ENCODE measurements at places on chromosomes 3 and 15. TPM values are rescaled to one million over a fixed set of nuclear protein-coding genes. Genes with fewer than 3 reads are reported as not detected.

The SCAANT1 gene
- not detected for total RNA-seq

- DNase-seq, result no peak
These were observed 101.9 kb downstream of the CHST2 start for GRCh38 chr3:143221446-143221845.

DNA sequence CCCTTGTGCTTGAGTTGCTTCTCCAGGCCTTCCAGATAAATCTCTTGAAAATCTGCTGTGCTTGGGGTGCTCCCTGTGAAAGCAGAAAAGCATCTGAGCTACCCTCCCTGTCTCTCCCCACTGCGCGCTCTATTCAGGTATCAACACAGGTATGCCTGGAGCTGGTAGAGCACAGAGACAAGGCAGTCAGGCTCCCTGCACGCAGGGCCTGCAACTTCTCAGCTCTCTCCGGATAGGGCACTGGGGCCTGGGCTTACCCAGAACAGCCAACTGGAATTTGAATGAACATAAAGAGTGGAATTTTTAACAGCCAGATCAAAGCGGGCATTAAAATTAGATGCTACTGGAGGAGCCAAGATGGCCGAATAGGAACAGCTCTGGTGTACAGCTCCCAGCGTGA lies 183.6 kb downstream of the XXYLT1 start:
- DNase-seq, result no peak

- DNase-seq, result no peak
These were observed 763 bp upstream of the ZIC4 start for GRCh38 chr3:147407114-147407497.

- DNase-seq, result no peak
These were observed 60.1 kb downstream of the IGSF11 start for GRCh38 chr3:118974356-118975097.

DNA sequence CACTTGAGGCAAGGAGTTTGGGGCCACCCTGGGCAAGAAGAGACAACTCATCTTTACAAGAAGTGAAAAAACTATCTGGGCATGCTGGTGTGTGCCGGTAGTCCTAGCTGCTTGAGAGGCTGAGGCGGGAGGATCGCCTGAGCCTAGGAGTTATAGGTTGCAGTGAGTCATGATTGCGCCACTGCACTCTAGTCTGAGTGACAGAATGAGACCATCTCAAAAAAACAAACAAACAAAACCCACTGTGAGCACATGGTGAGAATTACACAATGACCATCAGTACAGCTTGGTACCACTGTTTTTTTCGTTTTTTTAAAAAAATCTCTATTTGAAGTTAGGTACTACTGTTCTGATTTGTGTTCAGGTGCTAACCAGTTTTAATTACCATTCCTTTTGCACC lies 13.6 kb downstream of the VPS39 start:
- peak; percentile 31 for DNase-seq

- no peak for DNase-seq
These were observed 285.4 kb downstream of the ZBTB20 start for GRCh38 chr3:114861666-114862065.

- no peak for DNase-seq
These were observed 19.9 kb upstream of the UBE2E1 start for GRCh38 chr3:23785882-23786281.

DNA sequence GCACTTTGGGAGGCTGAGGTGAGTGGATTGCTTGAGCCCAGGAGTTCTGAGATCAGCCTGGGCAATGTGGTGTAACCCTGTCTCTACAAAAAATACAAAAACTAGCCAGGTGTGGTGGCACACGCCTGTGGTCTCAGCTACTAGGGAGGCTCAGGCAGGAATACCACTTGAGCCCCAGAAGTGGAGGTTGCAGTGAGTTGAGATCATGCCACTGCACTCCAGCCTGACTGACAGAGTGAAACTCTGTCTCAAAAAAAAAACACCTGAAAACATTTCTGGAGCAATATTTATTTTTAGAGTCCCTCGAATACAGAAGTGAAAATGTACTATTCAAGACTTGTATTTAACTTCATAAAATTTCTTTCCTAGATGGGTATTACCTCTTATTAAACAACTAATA lies 4.6 kb downstream of the SPCS1 start:
- no peak for DNase-seq

GRCh38 chr3:77040926-77041722 lies 1.2 kb downstream of the ROBO2 start:
- no peak for DNase-seq

DNA sequence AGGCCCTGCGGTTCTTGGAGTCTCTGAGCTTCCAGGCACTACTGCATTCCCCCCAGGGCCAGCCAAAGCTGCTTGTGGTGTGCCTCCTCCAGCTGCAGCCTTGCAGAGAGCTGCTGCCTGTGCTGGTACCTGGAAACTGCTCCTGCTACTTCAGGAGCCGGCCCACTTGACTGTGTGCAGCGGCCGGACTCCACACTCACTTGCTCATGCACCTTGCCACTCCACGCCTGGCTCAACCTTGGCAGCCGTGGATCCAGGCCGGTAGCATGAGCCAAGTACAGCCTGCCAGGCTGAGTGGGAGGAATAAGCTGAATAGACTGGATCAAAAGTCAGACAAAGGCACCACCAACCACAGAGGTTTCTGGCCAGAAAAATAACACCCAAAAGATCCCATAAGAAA lies 169.7 kb downstream of the TJP1 start:
- no peak for DNase-seq

- no peak for DNase-seq
These were observed 169.1 kb downstream of the GAP43 start for GRCh38 chr3:115792206-115792955.

Measured in omental fat pad (tissue), 4 donors.